CD4-positive, alpha-beta T cell (primary cell): ENCODE measurements at places on chromosomes 1 and 21.

GRCh38 chr1:197268012-197268411 lies at the start of gene CRB1:
TSS of gene CRB1 (plus strand) at chr1:197268252. CDS start at chr1:197268413, 161 bp downstream.
- no peaks in the 10 kb centered on the region for H3K36me3 ChIP-seq
- no peak within 1 kb of the TSS for H3K27ac ChIP-seq
- H3K27me3 ChIP-seq, result no peaks in the 10 kb centered on the region
- no peak for DNase-seq
- no peak within 1 kb of the TSS for H3K4me3 ChIP-seq

GRCh38 chr1:27658951-27659496 lies 13.0 kb downstream of the IFI6 start:
- H3K4me3 ChIP-seq, result peak overlapping the region; percentile 45
- H3K36me3 ChIP-seq, result no peaks in the 10 kb centered on the region
- peak; percentile 75 for DNase-seq
- H3K27ac ChIP-seq, result peak overlapping the region; percentile 87

- DNase-seq, result no peak
- no peak overlapping the region for H3K4me3 ChIP-seq
- no peaks in the 10 kb centered on the region for H3K4me1 ChIP-seq
- H3K27ac ChIP-seq, result no peak overlapping the region
These were observed 346.7 kb upstream of the ADGRL4 start for GRCh38 chr1:79353224-79353623.

GRCh38 chr21:46650476-46651098 lies 15.1 kb downstream of the PRMT2 start:
- H3K27ac ChIP-seq, result no peak overlapping the region
- H3K27me3 ChIP-seq, result no peaks in the 10 kb centered on the region
- no peak overlapping the region for H3K4me3 ChIP-seq
- peaks cover 98% of the 10 kb centered on the region for H3K36me3 ChIP-seq

DNA sequence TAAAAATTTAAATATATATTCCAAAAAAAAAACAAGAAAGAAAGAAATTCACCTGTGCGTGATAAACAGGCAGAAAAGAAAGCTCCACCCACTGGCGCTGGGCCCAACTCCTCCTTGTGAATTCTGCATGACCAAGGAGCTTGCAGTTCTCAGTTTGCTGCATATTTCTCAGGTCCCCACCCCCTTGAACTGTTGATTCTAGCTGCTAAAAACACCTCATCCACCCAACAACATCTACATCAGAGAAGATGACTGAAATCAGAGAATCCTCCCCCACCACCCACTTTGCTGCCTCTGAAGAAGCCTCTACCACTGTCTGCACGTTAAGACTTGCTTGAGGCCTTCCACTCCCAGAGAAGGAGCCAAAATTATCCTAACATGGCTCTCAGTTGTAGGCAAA lies 104.8 kb downstream of the RGS2 start:
- H3K27me3 ChIP-seq, result no peaks in the 10 kb centered on the region
- DNase-seq, result no peak
- H3K27ac ChIP-seq, result no peak overlapping the region
- H3K4me1 ChIP-seq, result no peaks in the 10 kb centered on the region

DNA sequence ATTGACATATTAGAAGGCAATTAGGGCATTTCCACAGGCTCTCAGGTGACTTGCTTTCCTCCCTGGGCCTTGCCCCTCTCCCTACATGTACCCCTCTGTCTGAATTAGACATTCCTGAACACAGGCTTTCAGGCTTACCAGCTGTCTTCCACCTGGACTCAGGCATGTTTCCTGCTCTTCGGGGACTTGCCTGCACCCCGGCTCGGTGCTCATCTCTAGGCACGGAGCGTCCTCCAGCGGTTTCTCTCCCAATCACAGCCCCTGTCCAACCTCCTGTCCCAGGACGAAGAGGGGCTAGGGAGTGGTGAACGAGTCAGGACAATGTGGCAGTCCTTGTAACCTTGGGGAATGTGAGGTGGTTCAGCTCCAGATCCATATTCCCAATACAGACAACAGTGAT lies 4.2 kb downstream of the PROK1 start:
- no peak overlapping the region for H3K4me3 ChIP-seq
- no peak overlapping the region for H3K27ac ChIP-seq
- no peaks in the 10 kb centered on the region for H3K27me3 ChIP-seq
- DNase-seq, result no peak
- H3K4me1 ChIP-seq, result no peaks in the 10 kb centered on the region

DNA sequence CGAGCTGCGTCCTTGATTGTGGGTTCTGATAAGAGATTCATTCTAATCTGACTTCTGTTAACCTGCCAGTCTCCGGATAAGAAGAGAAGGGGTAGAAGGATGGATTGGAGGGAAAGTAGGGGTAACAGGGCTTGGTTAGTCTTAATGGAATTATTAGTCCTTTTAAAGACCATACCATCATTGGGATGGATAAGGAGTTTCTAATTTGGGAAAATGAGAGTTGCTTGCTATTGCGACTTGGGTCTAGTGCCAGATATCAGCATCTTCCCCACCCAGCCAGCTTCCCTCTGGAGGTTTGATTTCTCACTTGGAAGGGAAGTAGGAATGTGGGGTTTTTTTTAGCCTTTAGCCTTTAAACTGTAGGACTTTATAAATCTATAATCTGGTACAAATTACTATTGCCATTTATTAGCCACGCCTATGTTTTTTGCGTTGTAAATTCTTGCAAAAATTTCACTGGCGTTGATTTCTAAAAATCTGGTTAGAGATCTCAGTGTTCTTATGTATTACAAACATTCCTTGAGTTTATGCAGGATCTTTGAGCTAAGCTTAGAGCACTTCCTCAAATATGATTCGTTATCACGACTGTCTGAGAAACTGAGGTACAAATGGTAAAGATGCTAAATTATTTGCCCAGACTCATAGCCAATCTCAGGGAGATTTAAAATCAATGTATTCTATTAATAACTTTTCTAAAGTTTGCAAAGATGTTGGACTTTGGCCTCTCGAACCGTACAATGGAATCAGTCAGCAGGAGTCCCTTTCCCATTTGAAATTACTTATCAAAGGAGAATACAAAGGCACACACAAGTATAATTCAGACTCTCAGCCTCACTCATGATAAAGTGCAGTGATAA lies 1.3 kb downstream of the FAM20B start:
- H3K27ac ChIP-seq, result peak overlapping the region; percentile 51
- H3K27me3 ChIP-seq, result no peaks in the 10 kb centered on the region
- peak overlapping the region; percentile 76 for H3K4me3 ChIP-seq
- no peak for DNase-seq
- peaks cover 17% of the 10 kb centered on the region for H3K4me1 ChIP-seq
